ENCODE measurements at places on chromosomes 11 and 22. TPM values are rescaled to one million over a fixed set of nuclear protein-coding genes. Genes with fewer than 3 reads are reported as not detected.

Gene MCHR1
- total RNA-seq: not detected

Gene CCDC157
- total RNA-seq: 0.59 TPM

Gene RFPL2
- not detected for total RNA-seq

Gene SGSM1
- 0.98 TPM for total RNA-seq

Gene GNG3
- not detected for total RNA-seq

Gene USP2
- total RNA-seq: 210 TPM

- no peak for DNase-seq
These were observed 80.9 kb downstream of the PLEKHA7 start for GRCh38 chr11:16933291-16933690.

- DNase-seq: no peak
These were observed 14.6 kb upstream of the NAP1L4 start for GRCh38 chr11:3006505-3007260.

GRCh38 chr11:34823639-34824038 lies 92.5 kb downstream of the APIP start:
- no peak for DNase-seq

DNA sequence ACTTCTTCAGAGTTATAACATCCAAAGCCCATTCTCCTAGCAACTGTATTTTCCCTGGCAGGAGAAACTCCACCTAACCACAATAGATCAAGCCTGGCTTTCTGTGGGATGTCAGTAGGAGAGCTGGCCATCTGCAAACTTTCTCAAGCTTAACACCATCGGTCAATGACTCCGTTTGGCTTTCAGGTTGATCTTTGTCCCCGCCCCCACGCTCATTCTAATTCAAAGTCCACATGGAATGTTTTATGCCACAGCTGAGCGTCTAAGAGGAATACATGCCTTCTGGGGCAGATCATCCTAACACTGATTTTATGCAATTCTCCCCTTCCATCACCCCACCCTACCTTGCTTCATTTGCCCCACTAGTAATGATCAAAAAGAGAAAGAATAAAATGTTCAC lies 4.8 kb downstream of the GVQW3 start:
- no peak for DNase-seq

DNA sequence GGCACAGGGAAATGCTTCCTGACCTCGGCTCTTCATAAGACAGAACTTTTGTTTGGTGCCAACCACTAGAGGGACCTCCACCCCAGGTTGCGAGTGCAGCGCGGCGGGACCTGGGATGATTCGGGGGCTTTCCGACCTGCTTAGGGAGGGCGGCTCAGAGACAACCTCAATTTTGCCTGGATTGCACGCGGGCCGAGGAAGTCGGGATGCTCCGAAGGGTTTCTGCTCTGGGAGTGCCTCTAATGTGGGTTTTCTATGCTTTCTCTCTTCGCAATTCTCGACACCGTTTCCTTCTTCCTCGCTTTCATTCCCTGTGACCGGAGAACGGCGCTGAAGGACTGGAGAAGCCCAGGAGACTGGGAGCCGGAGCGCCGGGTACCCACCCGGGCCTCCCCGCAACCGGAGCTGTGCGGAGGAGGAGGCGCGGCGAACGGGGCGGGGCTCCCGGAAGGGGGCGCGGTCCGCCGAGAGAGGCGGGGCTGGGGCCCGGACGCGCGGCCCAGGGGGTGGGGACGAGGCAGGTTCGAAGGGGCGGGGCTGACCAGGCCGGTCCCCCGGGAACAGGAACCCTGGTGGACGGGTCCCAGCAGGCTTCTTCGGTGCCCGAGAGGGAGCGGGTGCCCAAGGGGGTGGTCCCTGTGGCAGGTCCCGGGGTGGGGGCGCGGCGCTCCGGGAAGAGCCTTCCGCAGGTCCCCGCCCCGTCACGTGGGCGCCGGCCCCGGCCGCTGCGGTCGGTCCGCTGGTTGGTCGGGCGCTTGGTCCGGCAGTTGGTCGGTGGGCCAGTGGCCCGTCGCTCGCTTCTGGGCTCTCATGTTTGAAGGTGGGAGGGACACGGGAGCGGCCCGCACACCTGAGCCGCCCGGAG lies at the start of gene PPFIBP2:
Gene PPFIBP2 (plus strand): TSS at position 766 of the 865 bp plus-strand sequence. CDS start 35,477 bp downstream, outside the sequence.
- DNase-seq: peak; percentile 86

GRCh38 chr11:33168709-33169200 lies 7.5 kb upstream of the CSTF3 start:
- no peak for DNase-seq

Measured in psoas muscle (tissue), 8 donors.